ENCODE measurements at places on chromosomes 7 and 10.

DNA sequence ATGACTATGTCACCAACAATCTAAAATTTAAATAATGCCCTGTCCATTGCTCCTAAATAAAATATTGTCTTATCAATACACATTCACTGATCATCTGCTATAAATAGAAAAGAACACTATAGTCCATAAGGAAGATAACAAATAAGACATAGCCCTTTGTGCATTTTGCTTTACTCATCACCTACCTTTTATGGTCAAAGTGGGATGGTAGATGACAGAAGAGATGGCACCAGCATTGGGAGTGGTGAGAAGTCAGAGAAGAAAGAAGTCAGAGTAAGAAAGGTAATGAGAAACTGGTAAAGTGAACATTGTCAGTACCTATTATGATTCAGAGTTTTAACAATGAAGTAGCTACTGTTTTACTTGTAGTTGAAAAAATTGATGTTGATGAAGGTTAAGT lies 31.1 kb downstream of the SEMA3E start:
- DNase-seq, result no peak

DNA sequence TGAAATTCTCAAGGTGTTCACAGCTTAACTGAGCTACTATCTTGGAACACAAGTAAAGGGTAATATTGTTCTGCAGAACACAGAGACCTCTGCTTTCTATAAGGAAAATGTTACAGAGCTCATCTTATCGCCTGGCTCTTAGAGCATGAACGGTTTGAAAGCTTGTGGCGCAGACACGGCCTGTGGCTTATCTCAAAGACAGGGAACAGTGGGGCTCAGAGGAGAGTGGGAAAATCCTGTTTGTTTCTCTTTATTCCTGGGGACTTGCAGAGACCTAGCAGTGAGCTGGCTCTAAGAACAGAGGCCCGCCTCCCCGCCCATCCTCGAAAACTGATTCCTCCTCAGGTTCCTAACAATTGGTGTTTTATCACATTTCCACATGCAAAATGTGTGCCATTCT lies 131.7 kb downstream of the EMX2 start:
- no peak for DNase-seq

GRCh38 chr10:132545659-132546367 lies 8.2 kb downstream of the INPP5A start:
- DNase-seq, result no peak

DNA sequence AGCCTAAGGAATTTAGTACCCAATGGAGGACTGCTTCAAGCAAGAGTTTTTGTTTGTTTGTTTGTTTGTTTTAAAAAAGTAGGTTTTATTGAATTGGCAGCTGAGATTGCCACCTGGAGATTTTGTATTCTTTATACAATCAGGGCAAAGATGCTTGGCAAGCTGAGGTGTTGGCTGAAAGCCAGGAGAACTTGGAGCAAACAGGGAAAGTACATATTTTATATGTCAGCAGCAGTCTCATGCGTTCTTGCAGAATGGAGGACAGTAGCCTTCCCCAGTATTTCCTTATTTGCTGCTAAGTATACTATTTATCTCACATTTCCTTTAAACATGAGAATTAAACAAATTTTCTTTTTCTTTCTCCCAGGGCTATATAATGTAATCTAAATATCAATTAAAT lies 22.6 kb upstream of the ICA1 start:
- no peak for DNase-seq

- no peak for DNase-seq
Observed at GRCh38 chr10:7529638-7530037, 118.8 kb upstream of the SFMBT2 start.

DNA sequence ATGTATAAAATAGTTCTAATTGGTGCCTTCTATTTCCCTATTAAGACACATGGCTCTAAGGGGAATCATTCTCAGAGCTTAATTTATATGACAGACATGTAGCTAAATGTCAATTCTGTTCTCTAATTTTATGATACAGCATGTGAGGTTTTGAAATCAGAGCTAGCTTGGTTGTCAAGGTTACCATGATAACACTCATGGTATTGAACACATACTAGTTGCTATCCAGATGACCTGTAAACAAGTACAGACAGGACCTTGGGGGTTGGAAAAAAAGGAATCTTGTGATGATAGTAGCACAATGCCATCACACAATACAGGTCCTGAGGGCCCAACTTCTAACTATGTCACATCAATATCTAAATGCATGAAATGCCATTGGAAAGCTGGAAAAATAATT lies 49.2 kb downstream of the RHOBTB1 start:
- no peak for DNase-seq

DNA sequence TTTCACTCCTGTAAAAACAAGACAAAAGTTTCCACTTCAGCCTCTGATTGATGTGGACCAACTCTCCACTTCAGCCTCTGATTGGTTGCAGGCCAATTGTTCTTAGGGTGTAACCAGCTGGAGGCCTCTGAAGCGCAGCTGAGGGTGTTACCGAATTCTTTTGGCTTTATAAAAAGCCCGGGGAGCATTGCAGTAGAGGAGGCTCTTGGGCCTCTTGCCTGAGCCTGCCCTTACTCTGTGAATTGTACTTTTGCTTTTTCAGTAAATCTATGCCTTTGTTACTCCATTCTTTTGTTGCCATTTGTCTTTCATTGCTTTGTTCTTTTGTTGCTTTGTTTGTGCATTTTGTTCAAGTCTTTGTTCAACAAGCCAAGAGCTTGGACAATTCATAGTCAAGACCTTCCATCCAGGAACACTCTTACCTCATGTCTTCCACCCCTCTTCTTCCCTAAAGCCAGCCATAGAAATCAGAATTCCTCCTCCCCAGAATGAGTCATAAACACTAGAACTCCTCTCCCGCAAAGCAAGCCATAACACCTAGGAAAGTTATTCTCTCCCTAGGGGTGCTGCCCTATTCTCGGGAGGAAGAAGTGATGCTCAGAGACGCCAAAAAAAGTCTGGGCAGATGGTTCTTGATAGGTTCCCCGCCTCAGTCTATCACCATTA lies 53.5 kb upstream of the ARMC3 start:
- no peak for DNase-seq

GRCh38 chr10:110498982-110499795 lies 1.5 kb downstream of the DUSP5 start:
- peak; percentile 42 for DNase-seq

GRCh38 chr10:78947226-78947625 lies 121.5 kb upstream of the ZMIZ1 start:
- no peak for DNase-seq

- no peak for DNase-seq
Observed at GRCh38 chr7:114243646-114244045, 171.0 kb upstream of the FOXP2 start.

DNA sequence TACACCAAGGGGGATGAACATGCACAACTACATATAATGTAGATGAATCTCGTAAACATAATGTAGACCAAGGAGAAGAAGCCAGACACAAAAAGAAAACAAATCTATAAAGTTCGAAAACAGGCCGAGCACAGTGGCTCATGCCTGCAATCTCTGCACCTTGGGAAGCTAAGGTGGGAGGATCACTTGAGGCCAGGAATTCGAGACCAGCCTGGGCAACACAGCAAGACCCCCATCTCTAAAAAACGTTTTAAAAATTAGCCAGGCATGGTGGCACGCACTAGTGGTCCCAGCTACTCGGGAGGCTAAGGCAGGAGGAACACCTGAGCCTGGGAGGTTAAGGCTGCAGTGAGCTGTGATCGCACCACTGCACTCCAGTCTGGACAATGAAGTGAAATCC lies 68.5 kb downstream of the GLI3 start:
- DNase-seq, result no peak

DNA sequence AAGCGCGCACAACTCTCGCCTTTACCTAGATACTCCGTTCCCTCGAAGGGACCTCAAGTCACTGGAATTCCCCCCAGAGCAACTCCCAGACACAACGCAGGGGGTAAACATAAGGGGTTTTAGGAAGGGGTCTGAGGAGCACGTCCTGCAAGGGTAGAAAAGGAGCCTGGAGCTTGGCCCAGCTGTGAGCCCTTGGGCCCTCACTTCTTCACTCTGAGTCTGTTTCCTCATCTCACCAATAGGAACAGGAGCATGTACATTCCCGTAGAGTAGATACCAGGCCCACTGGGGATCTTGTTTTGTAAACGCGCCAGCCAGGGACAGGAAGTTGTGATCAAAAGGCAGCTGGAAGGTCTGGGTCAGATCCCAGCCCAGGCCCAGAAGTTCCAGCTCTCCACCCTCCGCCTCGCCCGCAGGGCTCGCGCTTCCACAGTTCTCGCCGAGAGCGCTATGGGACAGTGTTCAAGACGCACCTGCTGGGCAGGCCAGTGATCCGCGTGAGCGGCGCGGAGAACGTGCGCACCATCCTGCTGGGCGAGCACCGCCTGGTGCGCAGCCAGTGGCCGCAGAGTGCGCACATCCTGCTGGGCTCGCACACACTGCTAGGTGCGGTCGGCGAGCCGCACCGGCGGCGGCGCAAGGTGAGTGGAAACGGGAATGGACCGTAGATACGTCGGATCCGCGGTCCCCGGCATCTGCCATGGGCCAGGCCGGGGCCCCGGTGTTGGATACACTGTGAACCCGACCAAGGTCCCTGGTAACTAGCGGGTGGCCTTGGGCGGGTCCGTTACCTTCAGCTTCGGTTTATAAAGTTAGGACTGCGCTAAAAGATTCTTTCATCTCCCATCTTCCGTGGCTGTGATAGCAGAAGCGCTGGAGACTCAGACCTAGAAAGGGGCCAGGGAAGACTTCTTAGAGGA lies 1.3 kb downstream of the CYP26C1 start:
- no peak for DNase-seq

- no peak for DNase-seq
Observed at GRCh38 chr7:81869670-81870069, 99.8 kb upstream of the HGF start.

DNA sequence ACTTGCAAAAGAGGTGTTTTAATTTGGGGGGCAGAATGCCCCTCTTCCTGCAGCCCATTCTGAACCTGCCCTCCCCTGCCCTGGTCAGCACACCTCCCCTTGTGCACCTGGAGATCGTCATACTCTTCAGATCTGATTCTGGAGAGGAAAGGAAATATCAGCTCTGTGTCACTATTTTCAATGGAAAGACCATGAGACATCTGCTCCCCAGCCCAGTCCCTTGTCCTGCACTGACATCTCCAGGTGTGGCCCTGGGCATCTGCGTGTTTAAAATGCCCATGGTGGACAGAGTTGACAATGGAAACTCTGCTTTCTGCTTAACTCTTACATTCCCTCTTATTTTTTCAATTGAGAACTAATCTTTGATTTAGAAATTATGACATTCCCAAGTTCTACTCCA lies 41.6 kb upstream of the RASGEF1A start:
- DNase-seq, result no peak

GRCh38 chr10:89245802-89246201 lies 5.8 kb downstream of the LIPA start:
- no peak for DNase-seq

DNA sequence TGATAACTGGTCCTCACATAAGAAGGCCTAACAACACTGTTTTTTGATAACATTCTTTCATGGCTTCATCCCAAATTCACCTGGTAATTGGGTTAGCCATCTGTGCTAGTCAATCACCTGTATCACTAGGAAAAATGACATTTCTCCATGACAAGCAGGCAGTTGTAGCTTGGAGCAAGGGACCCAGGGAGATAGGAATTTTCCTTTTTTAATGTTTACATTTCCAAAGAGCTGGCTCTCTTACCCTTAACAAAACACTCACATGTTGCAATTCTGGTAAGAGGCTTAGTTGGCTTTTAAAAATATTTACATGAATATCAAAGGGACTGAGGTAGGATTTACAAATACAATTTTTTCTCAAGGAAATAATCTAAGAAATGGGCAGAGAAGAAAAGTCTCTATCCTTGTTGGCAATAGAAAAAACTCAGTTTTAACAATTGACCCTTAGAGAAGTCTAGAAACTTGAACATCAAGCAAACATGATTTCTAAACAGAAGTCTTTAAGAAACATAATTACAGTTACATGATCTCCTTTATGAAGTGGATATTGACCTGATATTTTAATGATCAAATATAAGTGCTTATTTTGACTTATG lies 16.1 kb upstream of the AKR1C1 start:
- DNase-seq, result no peak

DNA sequence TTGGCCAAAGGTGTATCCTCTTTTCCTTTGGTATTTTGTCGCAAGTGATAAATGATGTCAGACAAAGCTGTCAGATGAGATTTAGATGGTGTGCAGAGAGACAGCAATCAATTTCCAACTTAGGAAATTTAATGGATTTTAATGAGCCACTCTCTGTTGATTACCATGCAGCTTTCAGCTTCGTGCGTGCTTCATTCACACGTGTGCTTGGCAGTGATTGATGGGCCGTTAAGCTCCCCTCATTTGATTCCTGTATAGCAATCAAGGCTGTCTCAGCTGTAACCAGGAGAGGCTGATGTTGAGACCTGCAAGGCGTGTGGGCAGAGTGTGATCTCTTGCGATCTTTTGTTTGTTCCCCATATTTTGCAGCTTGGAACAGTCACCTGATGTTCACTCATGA lies 439.6 kb downstream of the CALN1 start:
- no peak for DNase-seq

- no peak for DNase-seq
Observed at GRCh38 chr7:22885797-22886261, 63.2 kb upstream of the TOMM7 start.

GRCh38 chr7:155660059-155660757 lies 15.7 kb downstream of the RBM33 start:
- no peak for DNase-seq

DNA sequence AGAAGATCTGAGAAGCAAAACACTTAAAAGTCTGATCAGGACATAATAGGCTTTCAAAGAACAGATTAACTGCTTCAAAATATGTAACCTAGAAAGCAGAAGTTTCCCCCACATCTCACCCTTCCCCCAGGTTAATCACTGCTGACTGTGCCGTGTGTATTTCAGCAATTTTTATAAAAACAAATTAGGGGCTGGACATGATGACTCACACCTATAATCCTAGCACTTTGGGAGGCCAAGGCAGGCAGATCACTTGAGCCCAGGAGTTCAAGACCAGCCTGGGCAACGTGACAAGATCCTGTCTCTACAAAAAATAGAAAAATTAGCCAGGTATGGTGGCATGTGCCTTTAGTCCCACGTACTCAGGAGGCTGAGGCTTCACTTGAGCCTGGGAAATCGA lies 67.6 kb upstream of the GATA3 start:
- DNase-seq, result no peak

DNA sequence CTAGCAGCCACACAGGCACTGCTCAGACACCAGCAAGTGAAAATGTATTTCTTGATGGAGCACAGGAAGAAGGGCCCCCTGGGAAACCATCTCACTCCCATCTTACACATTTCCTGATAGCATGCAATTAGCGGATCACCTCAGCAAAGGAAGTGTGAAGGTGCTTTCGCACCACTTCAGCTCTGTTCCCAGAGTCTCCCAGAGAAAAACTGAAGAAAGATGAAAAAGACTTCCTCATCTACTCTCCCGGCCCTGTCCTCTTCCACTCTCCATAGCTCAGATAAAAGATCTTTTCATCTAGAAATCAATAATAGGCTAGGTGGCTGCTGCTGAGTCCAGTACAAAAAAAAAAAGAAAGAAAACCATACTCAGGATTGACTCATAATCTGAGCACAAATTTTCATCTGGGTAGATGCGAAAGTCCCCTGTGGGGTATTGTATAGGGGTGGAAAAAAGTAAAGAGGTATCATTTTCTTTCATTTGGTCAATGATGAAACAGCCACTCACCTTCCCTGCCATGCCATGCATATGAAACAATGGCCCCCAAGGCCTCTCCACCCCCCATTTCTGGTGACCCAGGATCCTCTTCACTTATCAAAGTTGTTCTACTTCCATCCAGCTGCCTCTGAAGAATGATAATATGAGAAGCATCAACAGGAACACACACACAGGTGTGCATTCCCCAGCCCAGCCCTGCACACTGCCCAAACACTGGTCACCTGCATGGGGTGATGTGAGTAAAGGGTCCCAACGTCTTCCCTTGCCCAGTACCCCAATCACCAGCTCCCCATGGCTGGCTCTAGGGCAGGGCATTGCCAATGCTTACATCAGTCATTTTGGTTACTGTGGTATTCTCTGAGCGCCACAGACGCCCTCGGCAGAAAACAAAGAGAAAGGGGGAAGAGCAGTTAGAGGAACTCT lies 48.8 kb upstream of the DGKI start:
- DNase-seq, result no peak
